Activated CD4-positive, alpha-beta T cell treated with anti-CD3 and anti-CD28 coated beads, Interleukin-2, Interleukin-6, amounts not matched to agents 100 ng/mL and 50 ng/mL, durations not matched to agents 16 hours and 8 hours (primary cell): ENCODE measurements at places on chromosomes 2 and 18.
A peak's percentile ranks its signal among the peaks of the same experiment; 100 is the strongest.

GRCh38 chr2:173966274-173967098 is 1.3 kb upstream of the SP3 start:
- DNase-seq: no peak

DNA sequence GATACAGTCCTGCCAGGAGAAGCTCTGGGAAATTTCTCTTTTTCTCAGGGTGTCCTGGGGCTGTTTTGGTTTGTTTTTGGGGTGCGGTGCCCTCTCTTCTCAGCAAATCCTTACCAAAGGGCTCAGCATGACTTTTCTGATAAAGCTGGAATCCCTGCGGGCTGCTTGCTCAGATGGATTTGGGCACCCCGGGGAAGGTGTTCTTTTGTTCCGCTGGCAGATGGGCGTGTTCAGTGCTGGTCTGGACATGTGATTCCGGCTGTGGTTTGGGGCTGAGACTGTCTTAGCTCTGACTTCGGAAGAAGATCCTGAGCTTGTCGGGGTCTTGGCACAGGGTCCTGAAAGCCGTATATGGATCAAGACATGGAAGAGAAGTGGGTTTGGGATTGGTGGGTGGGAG is 134.2 kb upstream of the SPRED2 start:
- no peak for DNase-seq

DNA sequence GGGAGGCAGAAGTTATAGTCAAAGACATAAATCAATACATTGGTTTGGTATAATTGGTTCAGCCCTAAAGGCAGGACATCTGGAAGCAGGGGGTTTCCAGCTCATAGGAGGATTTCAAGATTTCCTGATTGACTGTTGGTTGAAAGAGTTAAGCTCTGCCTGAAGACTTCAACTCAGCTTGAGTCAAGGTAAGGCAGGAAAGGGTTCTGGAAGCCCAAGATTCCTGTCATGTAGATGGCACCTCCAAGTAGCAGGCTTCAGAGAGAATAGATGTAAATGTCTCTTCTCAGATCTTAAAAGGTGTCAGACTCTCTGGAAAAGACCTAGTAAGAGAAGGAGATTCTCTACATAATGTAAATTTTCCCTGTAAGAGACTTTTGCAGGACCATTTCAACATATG is 335.3 kb downstream of the RIT2 start:
- DNase-seq: no peak

DNA sequence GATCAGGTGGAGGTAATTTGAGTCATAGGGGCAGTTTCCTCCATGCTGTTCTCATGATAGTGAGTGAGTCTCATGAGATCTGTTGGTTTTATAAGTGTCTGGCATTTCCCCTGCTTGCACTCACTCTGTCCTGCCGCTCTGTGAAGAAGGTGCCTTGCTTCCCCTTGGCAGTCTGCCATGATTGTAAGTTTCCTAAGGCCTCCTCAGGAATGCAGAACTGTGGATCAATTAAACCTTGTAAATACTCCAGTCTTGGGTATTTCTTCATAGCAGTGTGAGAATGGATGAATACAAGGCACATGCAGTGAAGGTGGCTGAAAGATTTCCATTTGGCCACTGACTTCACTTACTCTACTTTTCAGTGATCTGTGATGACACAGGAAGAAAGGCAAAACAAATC is 133.7 kb downstream of the SH3BP4 start:
- DNase-seq: no peak

- DNase-seq: no peak
These were observed 142.3 kb downstream of the GULP1 start for GRCh38 chr2:188434018-188434417.

DNA sequence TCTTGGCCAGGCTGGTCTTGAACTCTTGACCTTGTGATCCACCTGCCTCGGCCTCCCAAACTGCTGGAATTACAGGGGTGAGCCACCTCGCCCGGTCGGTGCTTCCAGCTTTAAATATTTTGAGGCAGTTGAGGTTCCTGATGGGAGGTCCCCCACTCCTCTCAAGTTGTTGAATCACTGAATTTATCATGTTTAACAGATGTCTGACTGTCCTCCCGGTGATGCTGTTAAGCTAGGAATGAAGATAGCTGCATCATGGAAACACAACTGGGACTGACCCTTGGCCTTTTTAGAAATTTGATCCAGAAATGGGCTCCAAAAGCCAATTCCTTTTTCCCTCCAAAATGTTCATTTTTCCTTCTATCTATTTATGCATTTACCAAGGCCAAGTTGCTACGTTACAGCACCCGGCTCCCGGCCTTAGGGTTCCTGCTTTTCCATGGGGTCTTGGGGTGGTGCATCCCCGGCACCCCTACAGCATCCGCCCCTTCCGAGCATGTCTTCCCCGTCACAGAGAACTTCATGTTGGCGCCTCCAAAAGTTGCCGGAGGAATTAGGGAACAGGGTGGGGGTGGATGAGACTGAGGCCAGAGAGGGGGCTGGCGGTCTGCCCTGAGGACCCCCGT is 43.9 kb downstream of the PAX8 start:
- DNase-seq: no peak

DNA sequence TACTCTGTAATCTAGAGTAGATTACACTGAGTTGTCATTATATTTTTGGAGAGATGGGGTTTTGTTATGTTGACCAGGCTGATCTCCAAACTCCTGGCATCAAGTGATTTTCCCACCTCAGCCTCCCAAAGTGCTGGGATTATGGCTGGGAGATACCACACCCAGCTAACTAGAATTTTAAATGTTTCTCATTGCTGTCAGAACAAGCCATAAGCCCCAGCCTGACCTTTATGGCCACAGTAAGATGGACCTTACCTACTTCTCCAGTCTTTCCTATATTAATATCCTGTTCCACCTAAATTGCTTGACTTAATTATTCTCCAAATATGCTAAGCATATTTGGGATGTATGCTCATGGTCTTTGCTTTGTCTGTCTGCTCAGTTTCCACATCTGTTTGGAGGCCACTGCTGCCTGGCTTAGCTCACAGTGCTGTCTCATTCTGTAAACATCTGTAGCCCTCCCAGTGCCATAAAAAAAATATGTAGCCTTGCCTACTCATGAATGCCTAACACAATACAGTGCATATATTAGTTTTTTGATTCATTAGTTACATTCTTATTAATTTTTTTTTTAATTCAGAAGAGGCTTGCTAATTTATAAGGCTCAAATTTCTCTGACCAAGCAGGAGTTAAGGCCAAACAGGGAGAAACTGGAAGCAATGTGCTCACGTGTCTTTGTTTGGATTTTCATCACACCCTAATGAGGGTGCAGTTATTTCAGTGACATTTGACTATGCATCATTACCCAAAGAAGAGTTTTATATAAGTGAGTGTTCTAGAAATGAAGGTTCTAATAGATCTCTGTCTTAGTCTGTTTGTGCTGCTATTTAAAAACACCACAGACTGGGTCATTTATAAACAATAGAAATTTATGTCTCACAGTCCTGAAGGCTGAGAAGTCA is 45.3 kb upstream of the PSME4 start:
- no peak for DNase-seq

- no peak for DNase-seq
These were observed 58.1 kb upstream of the TTC39C start for GRCh38 chr18:23956483-23956882.

- DNase-seq: no peak
These were observed 142.5 kb upstream of the GATA6 start for GRCh38 chr18:22026889-22027288.

DNA sequence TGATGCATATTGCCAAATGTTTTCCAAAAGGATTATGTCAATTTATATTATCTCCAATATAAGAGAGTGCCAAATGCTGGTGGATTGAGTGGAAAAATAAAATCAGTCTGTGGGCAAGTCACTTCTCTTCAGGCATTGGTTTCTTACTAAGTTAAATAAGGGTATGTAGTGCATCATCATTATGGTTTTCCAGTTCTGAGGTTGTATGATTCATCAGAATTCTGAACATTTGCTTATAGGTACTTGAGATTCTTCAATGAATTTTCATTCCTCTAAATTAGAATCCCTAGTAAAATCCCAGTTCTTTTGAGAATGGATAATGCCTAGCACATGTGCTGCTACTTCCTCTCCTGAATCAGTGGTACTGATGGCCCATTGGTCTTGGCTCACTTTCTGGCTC is 188.9 kb upstream of the OSR1 start:
- DNase-seq: no peak

- DNase-seq: no peak
These were observed 50.3 kb upstream of the ID2 start for GRCh38 chr2:8631465-8632005.

GRCh38 chr2:143030127-143030526 is 99.1 kb upstream of the ARHGAP15 start:
- DNase-seq: peak; percentile 19

GRCh38 chr2:43086451-43087221 is 139.8 kb downstream of the ZFP36L2 start:
- no peak for DNase-seq

DNA sequence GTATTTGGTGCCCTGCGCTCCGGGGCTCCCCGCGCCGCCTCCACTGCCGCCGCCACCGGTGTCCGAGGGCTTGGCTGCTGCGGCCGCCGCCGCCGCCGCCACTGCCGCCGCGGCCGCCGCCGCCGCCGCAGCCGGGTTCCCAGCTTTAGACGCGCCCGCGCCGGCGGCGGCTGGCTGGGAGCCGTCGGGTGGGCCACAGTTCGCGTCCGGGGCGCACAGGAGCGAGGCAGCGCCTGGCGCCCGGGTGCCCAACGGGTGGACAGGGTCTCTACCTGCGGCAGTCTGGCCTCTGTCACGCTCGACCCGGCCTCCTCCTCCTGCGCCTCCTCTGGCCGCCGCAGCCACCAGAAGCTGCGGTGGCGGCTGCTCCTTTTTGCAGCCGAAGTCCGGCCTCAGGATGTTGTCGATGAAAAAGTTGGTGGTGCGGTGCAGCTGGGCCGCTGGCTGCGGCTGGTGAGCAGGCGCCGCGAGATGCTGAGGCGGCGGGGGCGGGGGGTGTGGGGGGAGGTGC is 951 bp downstream of the EN1 start:
- DNase-seq: no peak

DNA sequence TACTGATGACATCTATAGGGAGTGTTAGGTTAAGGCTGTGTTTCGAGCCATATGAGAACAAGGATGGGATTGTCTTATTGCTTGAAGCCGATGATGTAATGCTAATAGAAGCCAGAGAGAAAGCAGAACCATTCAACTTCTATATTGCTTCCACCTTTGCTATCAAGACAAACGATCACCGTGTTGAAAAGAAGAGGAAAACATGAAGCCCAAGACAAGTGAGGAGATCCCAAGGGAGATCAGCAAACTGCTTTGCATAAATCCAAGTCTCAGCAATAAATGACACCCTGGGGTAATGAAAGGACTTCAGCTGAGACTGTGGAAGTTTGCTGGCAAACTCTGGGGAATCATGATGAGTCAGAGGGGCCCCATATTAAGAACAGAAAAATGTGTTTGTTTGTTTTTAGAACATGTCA is 206.2 kb downstream of the NCKAP5 start:
- no peak for DNase-seq

DNA sequence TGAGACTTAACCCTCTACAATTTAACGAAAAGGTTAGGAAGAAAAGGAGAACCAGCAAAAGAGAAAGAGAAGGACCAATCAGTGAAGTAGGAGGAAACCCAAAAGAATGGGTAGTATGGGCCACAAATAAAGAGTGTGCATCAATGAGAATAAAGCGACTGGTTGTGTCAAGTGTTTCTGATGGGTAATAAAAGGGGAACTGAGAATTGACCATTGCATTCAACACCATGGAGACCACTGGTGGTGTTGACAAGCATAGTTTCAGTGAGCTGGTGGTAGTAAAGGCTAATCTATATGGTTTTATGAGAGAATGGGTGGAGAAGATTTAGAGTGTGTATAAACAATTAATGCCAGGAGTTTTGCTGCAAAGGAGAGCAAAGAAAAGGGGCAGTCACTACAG is 75.4 kb downstream of the CSRNP3 start:
- DNase-seq: no peak

DNA sequence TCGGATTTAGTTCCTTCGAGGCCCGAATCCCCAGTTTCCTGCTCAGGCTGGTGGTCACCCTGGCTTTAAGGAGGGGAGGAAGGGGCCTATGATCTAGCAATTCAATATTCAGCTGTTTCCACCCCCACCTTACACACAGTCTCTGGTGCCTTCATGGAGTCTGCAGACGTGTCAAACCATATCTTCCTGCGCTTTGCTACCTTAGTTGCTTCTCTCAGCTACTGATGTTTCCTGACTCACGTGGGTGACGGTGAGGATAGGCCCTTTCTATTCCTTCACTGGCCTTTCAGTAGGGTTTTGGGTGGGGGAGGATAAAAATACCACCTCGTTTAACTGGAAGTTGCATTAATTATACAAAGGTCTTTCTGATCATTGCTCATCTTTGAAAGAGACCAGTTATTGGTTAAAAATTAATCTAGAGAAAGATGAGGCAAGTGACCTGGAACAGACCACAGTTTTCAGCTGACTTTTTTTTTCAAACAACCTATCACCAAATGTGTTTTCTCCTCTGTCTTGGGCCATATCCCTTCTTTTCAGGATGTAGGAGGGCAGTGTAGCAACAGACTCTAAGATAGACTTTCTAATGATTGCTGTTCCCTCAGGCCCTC is 49.7 kb downstream of the SH2D6 start:
- DNase-seq: no peak

- DNase-seq: no peak
These were observed 101.5 kb upstream of the GPC1 start for GRCh38 chr2:240333985-240334384.

GRCh38 chr2:73406996-73407395 is 21.4 kb downstream of the ALMS1 start:
- DNase-seq: no peak

DNA sequence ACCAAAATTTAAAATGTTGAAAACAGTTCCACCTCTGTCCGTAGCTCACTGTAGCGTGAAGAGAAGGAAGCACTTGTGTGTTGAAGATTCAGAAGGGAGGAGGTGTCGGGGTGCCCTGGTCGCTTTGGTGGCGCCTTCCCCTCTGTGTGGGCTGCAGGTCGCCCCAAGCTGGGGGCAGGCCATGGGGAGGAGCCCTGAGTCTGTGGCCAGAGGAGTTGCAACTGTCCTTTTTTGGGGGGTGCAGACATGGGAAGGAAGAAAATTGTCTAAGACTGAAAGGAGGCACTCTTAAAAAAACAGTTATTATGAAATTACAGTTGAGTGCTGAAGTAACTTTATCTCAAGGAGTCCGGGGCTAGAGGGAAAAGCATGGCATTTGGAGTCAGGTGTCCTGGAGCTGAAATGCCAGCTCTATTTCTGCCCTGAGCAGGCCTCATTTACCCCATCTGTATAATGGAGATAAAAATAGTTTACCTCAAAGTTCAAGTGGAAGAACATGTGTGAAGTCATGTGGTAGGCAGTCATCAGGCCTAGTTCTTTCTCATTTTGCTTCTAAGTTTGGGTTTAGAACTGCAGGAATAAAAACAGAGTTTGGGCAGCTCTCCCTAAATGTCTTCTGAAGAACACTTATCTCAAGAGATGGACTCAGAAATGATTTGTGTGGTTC is 82.1 kb downstream of the RNF144A start:
- DNase-seq: no peak

GRCh38 chr2:42929546-42930024 is 137.2 kb upstream of the HAAO start:
- no peak for DNase-seq
